NCI-H1694 (cell line): ENCODE measurements at places on chromosomes 5 and 9.

GRCh38 chr9:136597141-136597885 is 51.5 kb upstream of the NOTCH1 start:
- DNase-seq: no peak

GRCh38 chr5:121263456-121263855 is 588.2 kb upstream of the FTMT start:
- DNase-seq: no peak

GRCh38 chr9:124880501-124880900 is 18.6 kb downstream of the ARPC5L start:
- no peak for DNase-seq

DNA sequence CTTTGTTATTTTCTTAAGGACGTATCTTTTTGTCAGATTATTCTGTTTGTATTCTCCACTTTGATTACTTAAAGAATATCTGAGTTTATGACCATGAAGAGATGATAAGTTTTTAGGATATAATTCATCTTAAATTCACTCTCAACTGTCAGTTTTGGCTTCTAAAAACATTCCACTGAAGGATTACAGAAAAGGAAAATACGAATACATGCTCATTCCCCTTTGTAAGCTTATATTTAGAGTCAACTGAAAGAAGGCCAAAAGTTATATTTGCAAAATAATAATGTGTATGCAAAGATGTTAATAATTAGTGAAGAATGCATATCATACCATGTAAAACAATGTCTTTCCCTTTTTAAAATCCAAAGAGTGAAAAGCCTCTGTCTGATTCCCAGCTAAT is 52.5 kb downstream of the ZNF474 start:
- DNase-seq: no peak
